ENCODE measurements at places on chromosomes 3 and 15.

- no peak for DNase-seq
Observed at GRCh38 chr3:133206921-133207320, 168.7 kb downstream of the TMEM108 start.

GRCh38 chr15:93664213-93664956 lies 567.0 kb upstream of the MCTP2 start:
- DNase-seq: no peak

DNA sequence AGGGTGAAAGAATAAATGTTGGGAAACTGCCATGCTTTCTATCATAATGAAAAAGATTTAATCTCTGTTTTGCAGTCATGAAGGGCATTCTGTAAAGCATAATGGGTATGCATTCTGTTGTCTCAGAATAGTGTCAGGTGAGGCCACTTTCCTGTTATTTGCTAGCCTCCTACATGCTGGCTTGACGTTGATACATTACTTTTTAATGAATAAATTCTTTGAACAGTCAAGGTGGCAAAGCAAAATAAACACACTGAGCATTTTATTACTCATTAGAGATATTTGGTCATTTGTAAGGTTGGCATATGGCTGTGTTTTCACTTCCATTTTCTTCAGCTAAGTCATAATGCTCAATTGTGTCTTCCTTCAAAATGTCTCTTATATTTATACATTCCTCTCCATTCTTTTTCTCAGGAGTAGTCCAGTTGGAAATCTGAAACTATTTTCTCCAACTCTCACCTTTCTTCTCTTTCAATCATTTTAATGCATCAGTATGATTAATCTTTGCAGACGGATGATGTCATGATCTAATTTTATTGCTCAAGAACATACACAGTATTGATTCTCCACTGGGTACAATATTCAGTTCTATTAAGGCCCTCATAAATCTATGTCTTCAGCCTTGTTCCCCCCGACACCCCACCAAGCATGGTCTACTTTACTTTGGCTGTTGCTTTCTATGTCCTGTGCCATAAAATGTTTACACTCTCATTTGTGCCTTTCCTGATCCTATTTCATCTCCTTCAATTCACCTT lies 290.7 kb downstream of the GBE1 start:
- no peak for DNase-seq

- no peak for DNase-seq
Observed at GRCh38 chr3:54633444-54634121, 294.3 kb downstream of the LRTM1 start.

- no peak for DNase-seq
Observed at GRCh38 chr15:65038428-65038827, 6.8 kb upstream of the SLC51B start.

DNA sequence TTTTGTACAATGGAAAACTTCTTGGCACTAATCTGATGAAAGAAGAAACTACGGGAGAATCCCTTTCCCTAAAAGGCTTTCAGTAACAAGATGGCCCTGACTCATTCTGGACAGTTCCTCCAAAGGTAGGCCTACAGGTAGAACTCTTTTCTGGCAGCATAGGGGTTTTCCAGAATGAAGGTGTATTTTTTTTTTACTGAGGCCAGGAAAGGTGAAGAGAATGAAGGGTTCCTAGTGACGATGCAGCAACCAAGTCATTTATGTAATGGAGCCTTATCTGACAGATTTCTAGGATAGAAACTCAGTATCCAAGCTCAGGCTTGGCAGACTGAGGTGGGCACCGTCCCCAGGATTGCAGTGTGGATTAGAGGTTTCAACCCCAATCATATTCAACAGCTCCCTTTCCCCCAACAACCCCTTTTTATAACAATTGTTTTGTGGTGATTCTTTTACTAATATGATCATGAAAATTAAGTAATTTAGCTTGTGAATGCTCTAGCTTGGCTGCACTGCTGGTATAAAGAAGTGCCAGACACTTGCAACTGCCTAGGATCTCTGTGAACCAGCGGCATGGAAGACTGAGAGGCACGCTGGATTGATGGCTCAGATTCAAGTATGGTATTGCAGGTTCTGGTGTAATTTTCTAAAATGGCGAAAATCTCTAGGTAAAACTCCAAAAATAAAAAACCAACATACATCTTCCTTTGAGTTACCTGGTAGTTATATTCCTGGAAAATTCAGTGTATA lies 8.7 kb upstream of the TRIM69 start:
- no peak for DNase-seq

DNA sequence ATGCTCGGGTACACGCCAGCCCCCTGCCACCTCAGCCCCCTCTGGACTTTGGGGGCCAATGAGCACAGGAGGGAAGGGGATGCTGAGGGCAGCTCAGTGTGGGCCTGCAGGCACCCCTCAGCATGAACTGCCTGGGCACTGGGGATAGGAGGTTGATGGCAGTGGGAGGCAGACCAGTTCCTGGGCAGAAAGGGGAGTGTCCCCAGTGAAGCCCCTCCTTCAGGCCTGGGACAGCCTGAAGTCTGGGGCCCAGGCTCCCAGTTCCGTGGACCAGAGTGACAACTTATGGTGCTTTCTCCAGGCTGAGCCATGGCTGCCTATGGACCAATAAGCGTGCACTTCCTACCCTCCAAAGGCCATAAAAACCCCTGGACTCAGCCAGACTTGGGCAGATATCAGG lies 63.3 kb upstream of the IMPG2 start:
- no peak for DNase-seq

GRCh38 chr15:40011303-40011702 lies 27.7 kb downstream of the SRP14 start:
- no peak for DNase-seq

GRCh38 chr3:146834917-146835316 lies 229.8 kb upstream of the PLSCR5 start:
- DNase-seq: no peak

GRCh38 chr3:152583963-152584362 lies 251.0 kb upstream of the P2RY1 start:
- no peak for DNase-seq

DNA sequence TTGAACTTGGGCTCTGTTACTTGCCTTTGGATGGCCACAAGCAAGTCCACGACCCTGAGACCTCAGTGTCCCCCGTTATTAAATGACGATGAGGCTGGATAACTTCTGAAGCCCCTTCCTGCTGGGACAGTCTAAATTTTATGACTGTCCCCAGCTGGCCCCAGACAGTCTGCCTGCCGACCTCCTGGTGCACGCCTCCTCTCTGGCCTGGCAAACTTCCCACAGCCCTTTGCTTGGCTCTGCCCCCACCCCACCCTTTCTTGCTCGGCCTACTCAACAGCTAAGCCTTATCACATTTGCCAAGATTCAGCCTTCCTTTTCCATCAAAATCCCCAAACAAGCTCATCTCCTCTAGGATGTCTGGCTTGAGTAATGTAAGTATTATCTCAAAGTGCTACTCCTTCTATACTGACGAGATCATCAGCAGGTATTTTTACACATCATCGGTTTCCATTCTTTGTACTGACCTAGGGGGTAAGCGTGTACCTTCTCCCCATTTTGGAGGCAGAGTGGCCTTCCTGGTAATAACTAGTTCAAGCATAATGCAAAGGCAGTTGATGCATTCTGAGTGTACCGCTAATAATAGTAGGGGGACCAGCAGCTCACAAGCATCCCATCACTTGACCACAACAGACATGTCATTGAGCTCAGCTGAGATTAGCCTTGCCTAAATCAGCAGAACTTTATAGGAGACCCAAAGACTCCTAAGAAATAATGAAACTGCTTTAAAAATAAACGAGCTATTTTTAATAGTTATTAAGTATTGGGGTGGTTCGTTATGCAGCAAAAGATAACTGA lies 120.8 kb upstream of the HACD2 start:
- DNase-seq: no peak

DNA sequence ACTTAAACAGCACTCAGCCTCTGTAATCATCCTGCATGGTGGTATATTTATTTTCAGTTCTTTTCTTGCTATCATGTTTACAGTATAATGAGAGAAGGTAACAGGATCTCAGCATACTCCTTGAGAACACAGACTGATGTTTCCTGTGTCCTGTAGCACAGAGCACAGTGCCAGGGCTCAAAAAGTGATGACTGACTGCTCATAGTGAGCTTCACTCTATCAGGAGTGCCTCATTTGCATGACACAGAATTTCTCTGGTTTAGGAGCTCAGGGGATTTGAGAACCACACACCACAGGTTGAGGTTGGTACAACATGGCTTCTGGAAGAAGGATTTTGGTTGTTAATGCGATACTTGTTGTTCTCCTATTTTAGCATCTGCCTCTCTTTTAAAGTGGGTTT lies 68.5 kb upstream of the SLC2A2 start:
- DNase-seq: no peak

DNA sequence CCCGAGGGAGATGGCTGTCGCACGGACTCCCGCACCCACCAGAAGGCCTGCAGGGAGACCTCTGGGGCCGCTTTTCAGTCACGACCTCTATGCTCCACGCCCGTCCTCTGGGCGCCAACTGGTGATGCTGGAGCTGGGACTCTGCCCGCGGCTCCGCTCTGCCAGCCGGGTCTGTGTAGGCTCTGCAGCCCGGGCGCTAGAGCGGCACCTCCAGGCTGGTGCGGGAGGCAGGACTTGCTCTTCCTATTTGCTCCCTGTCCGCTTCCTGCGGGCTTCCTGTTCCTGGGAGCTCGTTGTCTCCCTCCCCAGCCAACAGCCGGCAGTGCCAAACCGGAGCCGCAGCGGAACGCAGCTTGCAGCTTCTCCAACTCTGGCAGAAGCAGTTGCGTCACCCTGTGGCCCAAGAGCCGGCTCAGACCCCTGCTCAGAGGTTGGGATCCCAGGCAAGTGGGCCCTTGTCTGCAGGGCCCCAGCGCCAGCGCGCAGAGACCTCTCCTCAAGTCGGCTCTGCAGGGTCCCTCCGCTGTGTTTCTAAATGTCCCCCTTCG lies 285.9 kb downstream of the XXYLT1 start:
- no peak for DNase-seq

GRCh38 chr3:29348316-29348715 lies 67.4 kb downstream of the RBMS3 start:
- DNase-seq: no peak

DNA sequence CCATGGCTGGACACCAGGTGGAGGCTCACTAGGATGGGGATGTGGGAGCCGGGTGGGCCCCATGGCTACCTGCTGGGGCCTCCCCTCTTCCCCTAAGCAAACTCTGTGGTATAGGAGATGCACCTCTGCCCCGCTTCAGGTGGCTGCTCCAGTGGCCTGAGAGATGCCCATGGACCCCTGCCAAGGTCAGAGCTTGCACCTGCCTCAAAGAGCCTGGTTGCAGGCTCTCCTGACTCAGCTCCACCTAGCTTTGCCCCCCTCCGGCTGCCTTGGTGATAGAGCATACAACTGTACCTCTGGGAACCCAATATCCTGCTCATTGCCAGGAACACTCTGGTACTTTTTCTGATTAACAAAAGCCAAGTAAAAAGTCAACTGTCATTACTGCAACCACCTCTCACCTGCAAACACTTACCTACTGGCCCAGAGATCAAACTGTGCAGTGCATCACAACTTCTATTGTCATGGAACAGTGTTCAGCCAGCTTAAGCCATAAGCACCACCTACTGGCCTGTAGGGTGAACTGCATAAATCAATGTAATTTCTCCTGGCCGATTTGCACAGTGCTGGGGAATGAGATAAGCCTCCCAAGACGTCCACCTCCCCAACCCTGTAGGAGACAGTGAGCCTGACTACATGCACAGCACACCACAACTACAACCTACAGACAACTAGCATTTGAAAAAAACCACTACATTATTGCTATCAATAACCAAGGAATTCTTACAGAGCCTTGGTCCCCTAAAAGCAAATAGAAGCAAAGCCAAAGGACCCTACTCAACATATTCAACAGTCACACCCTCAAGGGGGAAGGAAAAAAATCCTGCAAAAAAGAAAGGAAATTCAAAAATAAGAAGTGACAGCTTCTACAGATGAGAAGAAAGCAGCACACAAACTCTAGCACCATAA lies 352.4 kb upstream of the ARHGEF26 start:
- DNase-seq: peak; percentile 19

GRCh38 chr15:87212041-87212440 lies 1044.5 kb downstream of the NTRK3 start:
- DNase-seq: no peak

GRCh38 chr15:38602910-38603670 lies 38.5 kb upstream of the RASGRP1 start:
- no peak for DNase-seq

GRCh38 chr3:197800379-197800778 lies 9.3 kb downstream of the LRCH3 start:
- no peak for DNase-seq

- no peak for DNase-seq
Observed at GRCh38 chr3:193313061-193313958, 65.2 kb downstream of the ATP13A5 start.

- no peak for DNase-seq
Observed at GRCh38 chr3:127488740-127489139, 101.8 kb downstream of the TPRA1 start.

- no peak for DNase-seq
Observed at GRCh38 chr3:126036056-126036549, 47.8 kb downstream of the SLC41A3 start.

DNA sequence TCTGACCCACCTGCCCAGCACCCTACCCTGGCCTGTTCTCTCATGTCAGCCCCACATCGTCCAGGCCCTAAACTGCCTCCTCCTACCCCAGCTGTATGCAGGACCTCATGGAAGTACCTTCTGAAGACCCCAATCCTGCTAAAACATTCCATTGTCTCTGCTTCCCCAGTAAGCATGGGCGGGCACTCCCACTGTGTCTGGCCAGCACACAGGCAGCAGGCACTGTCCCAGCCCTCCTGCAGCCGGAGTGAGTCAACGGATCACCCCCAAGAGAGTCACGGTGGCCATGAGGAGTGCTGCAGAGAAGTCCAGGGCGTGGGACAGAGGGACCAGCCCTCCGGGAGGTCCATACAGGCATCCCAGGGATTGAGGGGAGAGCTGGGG lies 36.4 kb upstream of the SLCO2A1 start:
- no peak for DNase-seq

DNA sequence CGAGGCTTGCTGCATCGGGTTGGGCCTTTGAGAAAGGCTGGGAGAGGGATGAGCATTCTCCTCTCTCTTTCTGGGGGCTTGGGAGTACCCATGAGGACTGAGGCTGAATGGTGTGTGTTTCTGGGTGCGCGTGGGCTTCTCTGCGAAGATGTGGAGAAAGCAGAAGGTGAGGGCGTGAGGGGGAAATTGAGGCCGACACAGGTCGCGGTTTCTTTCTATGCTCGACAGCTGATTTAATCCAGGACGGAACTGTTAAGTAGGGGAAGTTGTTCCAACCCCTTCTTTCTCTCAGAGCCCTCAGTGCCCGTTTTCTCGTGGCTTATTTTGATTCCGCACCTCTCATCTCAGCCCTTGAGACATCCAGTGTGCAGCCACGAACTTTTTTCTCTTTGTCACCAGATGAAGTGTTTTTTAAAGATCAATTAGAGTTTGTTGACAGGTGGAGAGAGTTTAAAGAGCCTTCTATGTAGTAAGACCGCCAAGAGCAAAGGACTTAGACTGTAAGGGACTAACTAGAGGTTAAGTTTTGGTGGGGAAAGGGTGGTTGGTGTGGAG lies 711 bp downstream of the STARD9 start:
- no peak for DNase-seq

GRCh38 chr3:71436337-71436736 lies 147.2 kb downstream of the FOXP1 start:
- DNase-seq: no peak

- DNase-seq: no peak
Observed at GRCh38 chr3:110881069-110881468, 190.5 kb upstream of the NECTIN3 start.

GRCh38 chr3:194421-194820 lies 2.1 kb upstream of the CHL1 start:
- DNase-seq: no peak

- no peak for DNase-seq
Observed at GRCh38 chr3:174089592-174089991, 692.0 kb downstream of the NLGN1 start.

GRCh38 chr15:35312344-35312743 lies 227.2 kb upstream of the NANOGP8 start:
- DNase-seq: no peak

GRCh38 chr3:174767406-174767805 lies 91.7 kb upstream of the NAALADL2 start:
- DNase-seq: no peak

All from GM12891 (cell line).